ENCODE measurements at places on chromosomes 13 and 19. TPM values are rescaled to one million over a fixed set of nuclear protein-coding genes. Genes with fewer than 3 reads are reported as not detected.

The VSTM2B gene
- total RNA-seq, result not detected

The ZNF730 gene
- total RNA-seq, result 0.29 TPM

The TMIGD2 gene
- not detected for total RNA-seq

The CYP2A6 gene
- not detected for total RNA-seq

DNA sequence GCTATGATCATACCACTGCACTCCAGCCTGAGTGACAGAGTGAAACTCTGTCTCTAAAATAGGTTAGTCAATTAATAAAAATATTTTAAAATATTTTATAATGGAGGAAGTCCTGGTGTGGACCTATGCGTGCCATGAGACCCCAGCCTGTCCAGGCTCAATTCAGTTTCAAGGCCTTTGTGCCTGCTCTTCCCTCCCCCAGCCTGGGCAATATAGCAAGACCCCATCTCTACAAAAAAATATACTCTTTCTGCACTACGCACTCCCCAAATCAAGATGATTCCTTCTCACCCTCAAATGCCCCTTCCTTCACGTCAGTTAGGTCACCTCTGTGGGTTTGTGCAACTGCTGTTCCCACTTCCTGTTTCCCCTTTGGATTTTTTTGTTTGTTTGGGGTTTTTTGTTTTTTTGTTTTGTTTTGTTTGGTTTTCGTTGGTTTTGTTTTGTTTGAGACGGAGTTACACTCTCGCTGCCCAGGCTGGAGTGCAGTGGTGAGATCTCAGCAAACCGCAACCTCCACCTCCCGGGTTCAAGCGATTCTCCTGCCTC, 1.4 kb upstream of the HSH2D start:
- DNase-seq, result no peak

DNA sequence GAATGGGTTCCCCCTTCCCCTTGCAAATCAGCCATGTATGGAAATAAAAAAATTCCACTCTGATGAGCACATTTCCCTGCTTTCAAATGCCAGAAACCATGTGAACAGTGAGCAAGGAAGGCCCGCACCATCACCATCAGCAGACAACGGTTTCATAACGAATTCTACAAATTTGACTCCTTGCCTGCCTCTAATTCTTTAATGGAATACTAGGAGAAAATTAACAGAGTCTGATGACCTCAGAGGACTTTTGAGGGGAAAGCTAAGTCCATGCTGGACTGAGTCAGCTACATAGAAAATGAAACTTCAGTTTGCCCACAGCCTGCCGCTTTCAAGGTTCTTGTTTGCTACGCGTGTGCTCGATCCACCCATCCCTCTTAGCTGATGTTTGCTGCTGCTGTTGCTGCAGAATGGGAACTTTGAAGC, 46.7 kb upstream of the KL start:
- peak; percentile 75 for DNase-seq

DNA sequence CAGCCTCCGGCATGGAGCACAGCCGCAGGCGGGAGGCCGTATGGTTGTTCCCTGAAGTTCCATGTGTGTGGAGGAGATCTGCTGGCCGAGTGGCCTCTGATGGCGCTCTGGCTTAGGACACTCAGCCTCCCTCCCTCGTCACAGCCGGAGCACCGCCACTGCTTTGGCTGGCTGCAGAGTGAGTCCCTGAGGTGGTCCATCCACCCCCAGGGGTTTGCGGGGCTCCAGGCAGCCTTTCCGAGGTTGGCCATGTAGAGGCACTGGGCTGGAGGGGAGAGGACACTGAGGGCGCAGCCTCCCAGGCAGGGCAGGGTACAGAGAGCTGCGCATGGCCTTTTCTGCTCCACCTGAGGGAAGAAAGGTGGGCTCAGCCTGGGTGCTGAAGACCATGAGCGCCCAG, 19.8 kb upstream of the NPAS1 start:
- no peak for DNase-seq

- no peak for DNase-seq
Observed at GRCh38 chr13:74726206-74726605, 592.0 kb upstream of the KLF12 start.

DNA sequence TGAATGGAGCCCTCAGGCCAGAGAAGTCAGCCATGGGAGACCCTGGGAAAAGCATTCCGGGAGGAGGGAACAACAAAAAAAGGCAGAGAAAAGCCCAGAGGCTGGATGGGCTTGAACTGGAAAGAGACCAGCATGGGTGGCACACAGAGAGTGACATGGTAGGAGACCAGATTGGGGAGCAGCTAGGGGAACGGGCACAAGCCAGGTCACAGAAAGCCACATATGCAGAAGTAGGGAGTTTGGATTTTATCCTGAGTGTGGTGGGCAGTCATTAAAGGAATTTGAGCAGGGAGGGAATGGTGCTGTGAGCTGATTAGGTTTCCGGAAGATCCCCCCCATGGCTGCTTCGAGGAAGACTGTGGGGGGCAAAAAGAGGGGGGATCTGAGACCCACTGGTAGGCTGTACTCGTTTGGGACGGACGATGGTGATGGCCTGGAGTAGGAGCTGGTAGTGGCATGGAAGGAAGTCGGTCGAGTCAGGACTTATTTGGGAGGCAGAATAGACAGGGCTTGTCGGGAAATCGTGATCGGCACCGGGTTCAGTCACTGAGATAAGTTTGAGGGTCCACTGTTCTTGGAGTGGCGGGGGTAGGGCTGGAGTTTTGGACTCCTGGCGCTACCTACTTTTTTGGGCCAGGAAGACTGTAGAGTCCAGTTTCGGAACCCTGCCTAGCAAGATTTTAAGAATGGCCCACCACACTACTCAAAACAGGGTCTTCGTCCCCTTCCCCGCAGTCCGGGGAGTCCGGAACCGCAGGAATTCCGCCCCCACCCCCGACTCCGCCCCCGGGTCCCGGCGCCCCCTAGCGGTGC, 949 bp downstream of the SERTAD1 start:
- DNase-seq, result peak; percentile 44

GRCh38 chr13:22487932-22488331, 692.8 kb upstream of the SGCG start:
- DNase-seq, result no peak

- DNase-seq, result no peak
Observed at GRCh38 chr13:33284031-33284430, 1.5 kb downstream of the STARD13 start.

DNA sequence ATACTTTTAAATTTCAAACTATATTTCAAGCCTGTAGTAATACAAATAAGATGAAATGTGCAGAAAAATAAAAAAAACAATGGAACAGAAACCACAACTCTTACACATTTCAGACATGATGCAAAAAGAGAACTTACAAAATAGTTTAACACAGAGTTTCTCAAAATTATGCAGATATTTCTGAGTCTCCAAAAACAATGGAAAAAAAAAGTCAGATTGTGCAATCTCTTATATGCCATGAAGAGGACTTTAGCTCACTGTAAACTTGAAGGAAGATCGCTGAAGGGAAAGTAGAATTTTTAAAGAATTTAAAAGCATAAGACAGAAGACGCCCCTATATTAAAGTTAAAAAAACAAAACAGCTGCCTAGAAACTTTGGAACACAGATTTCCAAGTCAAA, 20.4 kb downstream of the ZNF708 start:
- DNase-seq, result no peak

GRCh38 chr13:107450931-107451330, 764.4 kb downstream of the LIG4 start:
- peak; percentile 71 for DNase-seq

- no peak for DNase-seq
Observed at GRCh38 chr13:39586958-39587605, 15.9 kb downstream of the LHFPL6 start.

DNA sequence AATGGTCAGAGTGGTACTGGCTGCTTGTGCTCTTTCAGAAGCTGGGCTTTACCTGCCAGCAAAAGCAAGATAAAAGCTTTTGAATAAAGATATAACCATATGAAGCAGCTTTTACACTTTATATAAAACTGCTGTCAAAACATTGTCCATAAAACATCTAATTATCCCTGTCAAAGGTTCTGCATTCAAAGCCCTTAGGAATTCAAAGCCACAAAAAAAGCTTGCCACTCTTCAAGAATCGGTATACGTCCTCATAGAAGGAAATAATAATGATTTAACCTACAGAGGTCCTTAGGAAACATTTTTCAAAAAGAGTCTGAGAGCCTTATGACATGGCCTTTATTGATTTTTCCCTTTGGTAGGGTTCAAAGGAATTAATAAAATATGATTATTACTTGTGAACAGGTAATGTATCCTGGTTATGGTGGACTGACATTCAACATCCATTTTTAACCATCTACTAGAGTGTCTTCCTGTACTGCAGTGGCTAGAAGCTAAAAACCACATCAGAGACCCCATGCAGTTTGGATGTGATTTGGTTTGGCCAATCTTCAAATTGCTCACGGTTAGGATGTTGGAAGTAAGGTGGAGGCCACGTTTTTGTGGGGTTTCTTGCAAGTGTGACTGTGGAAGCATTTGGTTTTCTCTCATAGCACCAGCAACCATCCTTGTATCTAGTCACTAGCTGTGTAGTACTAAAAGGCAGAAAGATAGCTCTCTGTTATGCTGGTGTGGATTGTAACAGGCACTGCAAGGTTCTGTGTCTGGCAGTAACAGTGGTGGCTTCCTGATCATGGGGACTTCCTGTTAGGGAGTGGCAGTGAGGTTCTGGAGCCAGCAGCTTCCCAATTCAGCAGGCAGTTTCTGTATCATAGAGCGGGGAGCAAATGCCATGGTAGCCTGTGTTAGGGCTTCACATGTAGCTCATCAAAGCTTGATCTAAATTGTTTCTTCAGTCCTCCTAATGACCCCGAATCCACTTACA, 441.5 kb downstream of the DIAPH3 start:
- no peak for DNase-seq

GRCh38 chr19:17378271-17378670, 1.1 kb upstream of the PLVAP start:
- DNase-seq, result no peak

- DNase-seq, result no peak
Observed at GRCh38 chr13:75704194-75704926, 68.2 kb downstream of the LMO7 start.

GRCh38 chr19:35008891-35009341, 8.8 kb downstream of the GRAMD1A start:
- DNase-seq, result no peak

- DNase-seq, result no peak
Observed at GRCh38 chr13:112842343-112842856, 126.6 kb upstream of the MCF2L start.

DNA sequence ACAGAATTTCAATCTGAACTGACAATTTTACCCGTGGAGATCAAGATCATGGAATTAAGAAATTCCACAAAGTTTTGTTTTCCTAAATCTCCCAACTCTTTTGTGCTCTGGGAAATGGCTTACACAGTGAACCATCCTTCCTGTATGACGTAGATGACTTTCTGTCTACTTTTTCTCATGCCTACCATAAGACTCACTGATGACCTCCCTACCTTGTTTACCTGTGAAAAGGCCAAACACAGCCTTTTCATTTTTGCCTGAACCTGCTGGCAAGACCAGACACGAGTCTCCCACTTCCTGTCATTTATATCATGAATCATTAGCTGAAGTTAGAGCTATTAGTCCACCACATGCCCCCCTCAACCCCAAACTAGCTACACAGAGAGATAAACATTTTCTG, 4.6 kb upstream of the KBTBD6 start:
- no peak for DNase-seq
